ENCODE measurements at places on chromosomes 6 and 20.

DNA sequence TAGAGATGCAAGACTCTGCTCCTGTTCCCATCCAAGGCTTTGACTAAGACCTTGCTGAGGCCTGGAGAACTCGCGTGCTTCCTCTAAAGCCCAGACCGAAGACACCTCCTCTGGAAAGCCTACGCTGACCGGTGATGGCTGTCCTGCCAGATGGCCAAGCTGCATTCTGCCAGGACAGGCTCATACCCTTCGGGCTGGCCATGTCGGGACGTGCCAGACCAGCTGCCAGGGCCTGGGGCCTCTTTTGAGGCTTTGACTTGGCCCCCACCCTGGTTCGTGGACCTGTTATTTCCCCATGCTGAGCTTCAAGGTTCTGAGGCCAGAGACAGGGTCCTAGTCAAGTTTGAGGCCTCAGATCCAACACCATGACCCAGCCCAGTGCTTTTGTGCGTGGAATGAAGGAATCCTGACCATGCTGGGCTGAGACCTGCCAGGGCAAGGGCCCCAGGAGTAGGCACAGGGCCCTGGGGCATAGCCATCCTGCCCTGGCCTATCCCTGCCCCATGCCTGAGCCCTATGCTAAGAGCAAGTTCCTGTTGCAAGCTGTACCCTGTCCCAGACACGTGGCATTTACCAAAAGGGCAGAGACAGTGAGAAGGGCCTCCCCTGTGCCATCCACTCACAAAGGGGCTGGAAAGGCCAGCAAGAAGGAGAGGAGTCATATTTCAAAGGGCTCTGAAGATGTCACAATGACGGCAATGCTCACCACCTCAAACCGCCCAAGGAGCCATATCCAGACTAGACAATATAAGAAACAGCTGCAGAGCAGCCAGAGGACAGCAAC lies 42.8 kb downstream of the MRPL14 start:
- DNase-seq: no peak

DNA sequence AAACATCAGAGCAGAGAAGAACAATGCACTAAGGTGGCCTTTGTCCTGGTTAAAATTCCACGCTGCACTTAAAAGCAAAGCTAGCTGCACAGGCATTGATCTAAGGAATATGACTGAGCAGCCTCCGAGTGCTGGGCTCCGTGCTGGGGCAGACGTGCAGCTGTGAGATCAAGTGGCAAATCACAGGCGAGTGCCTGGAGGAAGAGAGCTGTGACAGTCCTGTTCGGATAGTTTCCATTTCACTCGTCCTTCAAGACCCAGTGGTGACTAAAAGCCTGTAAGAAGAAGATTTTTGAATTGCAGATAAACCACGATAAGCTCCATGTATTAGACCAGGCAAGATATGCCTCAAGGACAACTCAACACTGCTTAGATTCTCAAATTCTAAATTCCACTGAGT lies 247.9 kb downstream of the ANKRD60 start:
- no peak for DNase-seq

DNA sequence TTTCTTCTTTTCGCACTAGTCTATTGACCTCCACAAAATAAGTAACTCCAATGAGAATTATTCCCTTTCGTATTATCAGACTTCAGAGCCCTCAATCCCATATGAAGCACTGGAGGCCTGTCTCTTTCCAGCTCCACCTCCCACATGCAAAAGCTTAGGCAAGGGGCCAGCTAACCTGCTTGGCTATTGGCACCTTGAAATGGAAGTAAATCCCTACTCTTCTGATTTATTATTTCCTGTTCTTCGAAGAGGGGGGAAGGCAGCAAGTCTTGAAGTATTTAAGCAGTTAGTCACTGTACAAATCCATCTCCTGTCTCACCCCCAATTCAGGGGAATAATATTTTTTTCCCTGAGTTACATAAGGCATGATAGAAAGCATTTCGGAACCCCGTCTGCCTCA lies 577.8 kb downstream of the MAFB start:
- no peak for DNase-seq

DNA sequence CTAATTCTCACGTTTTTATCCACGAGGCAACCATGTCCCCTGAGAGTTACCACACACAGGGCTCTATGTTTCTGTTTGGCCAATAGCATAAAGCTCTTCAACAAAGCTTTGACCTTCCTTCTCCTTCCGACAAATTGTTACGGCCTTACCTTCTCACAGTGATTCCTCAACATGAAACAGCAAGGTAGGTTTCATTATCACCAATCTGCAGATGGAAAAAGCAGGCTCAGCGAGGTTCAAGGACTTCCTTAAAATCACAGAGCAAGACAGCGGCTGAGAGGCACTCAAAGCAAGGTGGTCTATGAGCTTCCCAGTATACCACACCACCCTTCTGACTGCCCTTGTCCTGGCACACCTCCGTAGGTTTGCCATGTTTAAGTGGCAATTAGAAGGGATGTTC lies 360.0 kb downstream of the CD83 start:
- DNase-seq: no peak

- no peak for DNase-seq
Observed at GRCh38 chr20:33105316-33105924, 26.0 kb downstream of the BPIFB4 start.

DNA sequence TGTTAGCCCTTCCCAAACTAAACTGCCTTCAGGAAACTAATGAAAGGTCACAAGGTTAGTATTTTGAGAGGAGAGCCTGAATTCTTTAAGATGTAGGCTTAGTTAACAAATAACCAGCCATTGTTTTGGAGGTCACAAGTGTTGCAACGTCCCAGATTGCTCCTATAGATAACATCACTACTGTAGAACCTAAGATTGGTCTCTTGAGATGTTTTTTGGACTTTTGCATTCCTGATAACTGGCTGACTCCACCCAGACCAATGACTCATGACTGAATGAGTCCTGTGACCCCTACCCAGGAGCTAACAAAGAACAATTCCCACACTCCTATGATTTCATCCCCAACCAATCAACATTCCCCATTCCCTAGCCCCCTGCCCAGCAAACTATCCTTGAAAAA lies 178.8 kb downstream of the SCP2D1 start:
- DNase-seq: no peak

DNA sequence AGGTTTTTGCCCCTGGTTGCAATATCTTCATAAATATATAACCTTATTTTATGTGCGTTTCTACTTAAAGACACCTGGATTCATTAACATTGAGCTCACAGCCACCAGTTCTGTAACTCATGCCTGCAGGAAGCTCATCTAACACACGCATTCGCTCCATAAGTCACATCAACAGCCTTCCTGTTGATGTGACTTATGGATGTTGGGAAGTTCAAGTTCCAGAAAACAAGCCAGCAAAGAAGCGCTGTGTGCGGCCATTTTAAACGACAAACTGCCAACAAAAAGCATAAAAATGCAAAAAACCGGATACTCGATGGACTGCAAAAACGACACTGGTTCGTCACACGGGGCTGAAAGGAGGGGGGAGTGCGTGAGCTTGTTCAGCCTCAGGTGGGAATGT lies 77.9 kb upstream of the NFATC2 start:
- no peak for DNase-seq

- no peak for DNase-seq
Observed at GRCh38 chr20:48283470-48284110, 498.3 kb upstream of the SULF2 start.

GRCh38 chr6:44664716-44665115 lies 277.2 kb downstream of the CDC5L start:
- no peak for DNase-seq

DNA sequence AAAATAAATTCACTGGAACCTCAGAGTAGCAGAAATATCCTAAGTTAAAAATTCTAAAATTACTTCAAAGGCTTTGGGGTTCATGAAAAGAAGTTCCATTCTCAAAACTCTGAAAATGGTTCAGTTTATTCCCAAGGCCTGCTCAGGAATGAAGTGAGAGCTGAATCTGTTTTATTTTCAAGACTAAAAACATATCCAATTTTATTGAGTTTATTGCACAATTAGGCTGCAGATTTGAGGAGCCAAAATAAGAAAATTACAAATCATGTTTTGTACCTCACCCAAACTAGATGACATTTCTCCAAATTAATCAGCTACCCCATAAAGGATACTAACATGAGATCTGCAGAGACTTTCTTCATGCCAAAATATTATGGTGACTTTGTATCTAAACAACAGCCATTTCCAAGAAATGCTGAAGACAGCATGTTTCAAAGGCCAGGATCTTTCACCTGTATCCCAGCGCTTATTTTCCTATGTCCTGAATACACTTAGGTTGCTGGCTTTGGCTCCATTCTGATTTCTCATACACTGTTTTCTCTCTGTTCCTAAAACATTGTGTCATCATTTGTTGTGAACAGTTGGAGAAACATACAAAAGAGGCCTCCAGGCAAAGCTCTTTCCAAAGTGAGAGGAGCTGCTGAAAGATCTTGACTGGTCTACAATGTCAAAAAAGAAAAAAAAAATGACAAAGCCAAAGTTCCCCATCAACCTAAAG lies 85.7 kb upstream of the F13A1 start:
- no peak for DNase-seq

DNA sequence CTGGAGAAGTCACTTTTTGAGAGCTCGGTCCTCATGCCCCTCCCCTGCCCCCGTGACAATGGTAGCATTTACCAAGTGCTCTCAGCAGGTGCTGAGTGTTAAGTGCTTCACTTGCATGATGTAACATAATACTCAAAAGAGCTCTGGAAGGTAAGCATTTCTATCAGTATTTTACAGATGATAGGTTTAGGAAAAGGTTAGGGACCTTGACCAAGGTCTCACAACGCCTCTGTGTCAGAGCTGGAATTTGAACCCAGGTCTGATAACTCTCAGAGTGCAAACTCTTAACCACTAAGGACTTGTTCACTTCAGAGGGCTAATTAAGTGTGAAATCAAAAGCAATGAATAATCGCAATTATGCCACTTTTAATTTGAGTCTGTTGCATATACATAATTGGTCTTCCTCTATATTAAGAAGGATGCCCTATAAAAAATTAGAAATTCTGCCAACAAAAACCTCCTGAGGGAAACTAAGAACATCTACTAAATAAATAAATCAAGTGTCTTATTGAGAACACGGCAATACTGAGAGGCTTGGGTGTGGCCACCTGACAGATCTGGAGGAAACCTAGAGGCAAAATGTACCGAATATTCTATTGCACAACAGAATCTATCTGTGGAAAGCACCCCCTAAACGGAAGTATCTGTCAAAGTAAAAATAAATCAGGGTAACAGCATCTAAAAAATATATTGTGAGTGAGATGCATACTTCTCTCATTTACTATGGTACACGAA lies 109.8 kb downstream of the BACH2 start:
- no peak for DNase-seq

DNA sequence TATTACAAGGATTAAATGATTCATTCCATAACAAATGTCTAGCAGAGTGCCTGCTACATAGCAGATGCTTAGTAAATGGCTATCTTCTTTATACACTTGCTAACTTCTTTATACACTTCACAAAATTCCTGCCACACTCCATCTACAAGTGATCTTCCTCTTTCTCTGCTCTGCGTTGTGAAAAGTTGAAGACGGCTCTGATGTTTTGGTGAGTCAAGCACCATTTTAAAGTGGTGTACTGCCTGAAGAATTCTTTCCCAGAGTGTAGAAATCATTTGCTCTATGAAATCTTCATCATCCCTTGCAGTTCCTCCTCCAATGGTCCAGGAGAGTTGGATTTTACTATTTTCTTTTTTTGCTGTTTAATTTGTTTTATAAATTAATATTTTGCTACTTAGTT lies 74.9 kb downstream of the TNFAIP3 start:
- DNase-seq: no peak

GRCh38 chr6:85107701-85108100 lies 342.2 kb upstream of the NT5E start:
- no peak for DNase-seq

GRCh38 chr20:46060301-46060881 lies 29.4 kb downstream of the NCOA5 start:
- no peak for DNase-seq

DNA sequence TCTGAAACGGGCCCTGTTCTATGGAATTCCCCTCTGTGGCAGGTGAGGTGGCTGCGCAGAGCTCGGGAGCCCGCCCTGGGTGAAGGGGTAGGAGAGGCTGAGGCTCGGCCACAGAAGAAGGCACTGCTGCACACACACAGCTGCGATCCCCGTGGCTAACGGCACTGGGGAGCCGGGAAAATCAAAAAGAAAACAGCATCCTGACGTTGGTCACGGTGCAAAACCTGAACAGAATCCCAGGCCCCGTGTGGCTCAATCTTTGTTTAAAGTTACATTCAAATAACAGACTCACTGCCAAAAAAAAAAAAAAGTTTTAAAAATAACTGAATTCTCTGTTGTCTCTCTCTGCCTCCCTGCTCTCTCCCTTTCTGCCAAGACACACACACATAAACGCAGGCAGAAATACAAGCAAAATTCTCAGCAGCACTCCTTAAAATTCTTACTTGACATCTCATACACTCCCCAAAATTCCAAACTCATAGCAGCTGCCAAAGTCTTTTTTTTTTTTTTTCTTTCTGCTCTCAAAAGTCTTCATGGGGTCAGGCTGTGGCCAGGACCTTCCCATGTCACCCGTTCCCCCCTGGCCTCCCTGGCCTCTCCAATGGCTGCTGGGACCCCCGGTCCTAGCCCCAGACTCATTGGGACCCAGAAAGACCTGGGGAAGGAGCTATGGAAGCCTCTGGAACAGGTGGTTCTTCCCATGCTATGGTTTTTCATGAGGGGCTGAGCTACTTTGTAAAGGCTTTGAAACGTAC lies 248.8 kb downstream of the TTLL2 start:
- no peak for DNase-seq

- no peak for DNase-seq
Observed at GRCh38 chr6:98836962-98837944, 2.9 kb downstream of the POU3F2 start.

DNA sequence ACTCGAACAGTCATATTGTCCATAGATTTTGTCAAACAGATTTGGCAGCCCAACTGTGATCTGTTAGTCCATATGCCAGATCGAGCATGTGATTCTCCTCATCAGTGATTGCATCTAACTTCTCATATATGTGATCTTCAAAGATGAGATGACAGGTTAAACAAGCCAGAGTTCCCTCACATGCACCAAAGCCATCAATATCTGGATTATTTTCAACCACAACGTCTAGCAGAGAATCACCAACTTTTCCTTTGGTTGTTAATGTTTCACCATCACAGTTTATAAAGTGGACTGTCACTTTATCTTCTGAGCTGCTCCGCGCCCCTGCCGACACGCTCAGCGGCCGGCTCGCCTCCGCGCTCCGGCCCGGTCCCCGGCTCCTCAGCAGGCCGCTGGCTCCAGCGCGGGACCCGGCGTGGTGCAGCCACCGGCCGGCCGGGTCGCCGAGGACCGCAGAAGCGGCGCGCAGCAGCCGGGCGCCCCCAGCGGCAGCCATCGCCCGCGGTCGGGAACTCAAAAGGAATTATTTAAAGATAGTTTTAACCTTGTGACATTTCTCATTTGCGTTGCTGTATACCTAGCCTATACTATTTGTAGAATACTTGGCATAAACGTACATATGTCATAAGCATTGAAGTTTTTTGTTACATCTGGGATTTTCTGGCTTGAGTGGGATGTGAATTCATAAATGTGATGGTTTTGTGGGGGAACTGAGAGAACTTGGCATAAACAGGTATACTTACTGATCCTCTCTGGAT lies 40.1 kb upstream of the DYNLRB1 start:
- peak; percentile 75 for DNase-seq

GRCh38 chr6:26318459-26319404 lies 46.3 kb upstream of the BTN3A2 start:
- no peak for DNase-seq

All from GM20000 (cell line).